ENCODE measurements at places on chromosomes 1 and 21.
A peak's percentile ranks its signal among the peaks of the same experiment; 100 is the strongest.

DNA sequence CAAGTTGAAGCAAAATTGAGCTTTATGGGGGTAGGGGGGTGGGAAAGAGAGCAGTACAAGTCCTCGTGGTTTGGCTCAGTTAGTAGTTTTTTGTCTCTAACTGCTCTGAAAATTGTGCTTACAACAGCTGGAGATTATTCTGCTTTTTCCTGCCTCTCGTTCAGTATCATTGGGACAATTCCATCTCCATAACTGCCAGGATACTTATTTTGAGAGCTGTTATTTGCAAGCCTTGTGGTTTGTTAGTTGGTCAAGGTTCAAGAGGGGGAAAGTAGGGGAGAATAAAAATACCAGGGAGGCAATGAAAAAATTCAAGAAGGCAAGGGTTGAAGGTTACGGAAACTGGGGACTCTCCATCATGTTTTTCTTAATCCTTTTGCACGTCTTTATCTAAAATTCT, 811.8 kb upstream of the ADGRL2 start:
- DNase-seq, result no peak

- DNase-seq, result peak; percentile 40
Measured at GRCh38 chr1:116987256-116987555, 14.4 kb upstream of the CD101 start.

GRCh38 chr1:28266920-28267322, 7.6 kb downstream of the SESN2 start:
- DNase-seq, result no peak

- DNase-seq, result no peak
Measured at GRCh38 chr1:234295068-234295467, 78.2 kb upstream of the COA6 start.

GRCh38 chr1:35316264-35316663, 47.8 kb downstream of the ZMYM4 start:
- no peak for DNase-seq

- DNase-seq, result no peak
Measured at GRCh38 chr1:52296345-52296744, 69.7 kb downstream of the CC2D1B start.

GRCh38 chr21:45125357-45125756, 51.0 kb downstream of the ADARB1 start:
- no peak for DNase-seq

DNA sequence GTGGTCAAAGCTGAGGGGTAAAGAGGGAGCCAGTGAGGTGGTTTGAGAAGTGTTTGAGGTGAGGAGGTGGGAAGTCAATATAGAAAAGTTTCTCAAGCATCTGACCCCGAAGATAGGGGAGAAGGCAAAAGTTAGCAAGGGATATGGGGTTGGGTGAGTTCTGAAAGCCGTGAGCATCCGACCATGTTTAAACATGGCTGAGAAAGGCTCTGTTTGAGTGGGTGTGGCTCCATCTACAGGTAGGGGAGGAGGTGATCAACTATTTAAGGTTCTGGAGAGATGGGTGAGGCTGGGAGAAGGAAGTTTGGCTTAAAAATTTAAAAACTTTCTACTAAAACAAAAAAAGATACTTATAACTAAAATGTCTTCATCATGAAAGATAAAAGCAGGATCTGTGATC, 273.8 kb downstream of the KCNJ6 start:
- DNase-seq, result no peak

DNA sequence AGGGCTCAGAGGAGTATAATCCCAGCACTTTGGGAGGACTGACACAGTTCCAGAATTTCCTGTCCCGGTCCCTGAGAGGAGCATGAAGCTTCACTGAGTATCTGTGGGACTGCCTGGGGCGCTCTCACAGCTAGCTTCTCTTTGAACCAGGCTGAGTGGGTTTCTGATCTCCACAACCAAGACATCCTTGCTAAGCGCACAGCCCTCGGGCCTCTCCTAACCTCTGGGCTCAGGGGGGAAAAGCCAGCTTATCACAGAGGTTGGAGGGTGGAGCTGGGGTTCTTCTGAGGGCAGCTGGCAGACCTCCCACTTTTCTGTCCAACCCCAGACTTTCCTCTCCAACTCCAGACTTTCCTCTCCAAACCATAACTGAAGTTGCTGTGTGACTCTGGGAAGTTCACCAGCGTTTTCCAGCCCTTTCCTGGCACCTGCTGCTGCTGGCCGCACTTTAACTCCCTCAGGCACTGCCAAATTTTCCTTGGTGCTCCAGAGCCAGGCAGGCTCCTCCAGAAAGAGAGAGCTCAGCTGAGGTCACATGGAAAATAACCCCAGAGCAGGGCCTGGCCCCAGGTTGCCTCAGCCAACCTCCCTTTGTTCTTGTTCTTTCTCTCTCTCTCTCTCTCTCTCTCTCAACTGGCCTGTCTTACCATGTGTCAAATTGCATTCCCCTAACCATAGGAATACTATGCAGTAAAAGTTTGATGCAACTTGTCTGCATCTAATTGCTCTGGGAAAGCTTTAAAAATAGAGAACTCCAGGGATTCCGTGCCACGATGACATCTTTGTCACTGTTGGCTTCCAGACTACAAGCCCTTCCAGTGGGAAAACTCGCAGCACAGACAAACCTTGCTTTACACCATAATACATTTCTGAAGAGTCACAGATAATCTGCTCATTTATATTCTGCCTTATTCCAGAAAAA, 49.5 kb downstream of the OLFML2B start:
- no peak for DNase-seq

GRCh38 chr1:32341971-32342370, 5.9 kb upstream of the MARCKSL1 start:
- no peak for DNase-seq

DNA sequence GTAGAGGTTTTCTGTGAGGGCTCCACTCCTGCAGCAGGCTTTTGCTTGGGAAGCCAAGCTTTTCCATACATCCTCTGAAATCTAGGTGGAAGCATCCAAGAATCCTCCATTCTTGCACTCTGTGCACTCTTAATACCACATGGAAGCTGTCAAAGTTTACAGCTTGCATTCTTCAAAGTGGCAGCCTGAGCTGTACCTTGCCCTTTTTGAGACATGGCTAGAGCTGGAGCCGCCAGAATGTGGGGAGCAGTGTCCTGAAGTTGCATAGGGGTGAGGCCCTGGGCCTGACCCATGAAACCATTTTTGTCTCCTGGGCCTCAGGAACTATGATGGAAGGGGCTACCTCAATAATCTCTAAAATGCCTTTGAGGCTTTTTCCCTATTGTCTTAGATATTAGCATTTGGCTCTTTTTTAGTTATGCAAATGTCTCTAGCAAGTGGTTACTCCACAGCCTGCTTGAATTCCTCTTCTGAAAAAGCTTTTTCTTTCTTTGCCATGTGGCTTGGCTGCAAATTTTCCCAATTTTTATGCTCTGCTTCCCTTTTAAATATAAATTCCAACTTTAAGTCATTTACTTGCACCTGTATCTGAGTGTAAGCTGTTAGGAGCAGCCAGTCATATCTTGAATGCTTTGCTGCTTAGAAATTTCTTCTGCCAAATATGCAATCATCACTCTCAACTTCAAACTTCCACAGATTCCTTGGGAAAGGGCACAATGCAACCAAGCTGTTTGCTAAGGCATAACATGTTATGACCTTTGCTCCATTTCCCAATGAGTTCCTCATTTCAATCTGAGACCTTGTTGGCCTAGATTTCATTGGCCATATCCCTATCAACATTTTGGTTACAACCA, 92.1 kb upstream of the ARTN start:
- no peak for DNase-seq

GRCh38 chr1:203907901-203908300, 46.5 kb downstream of the SNRPE start:
- DNase-seq, result no peak

DNA sequence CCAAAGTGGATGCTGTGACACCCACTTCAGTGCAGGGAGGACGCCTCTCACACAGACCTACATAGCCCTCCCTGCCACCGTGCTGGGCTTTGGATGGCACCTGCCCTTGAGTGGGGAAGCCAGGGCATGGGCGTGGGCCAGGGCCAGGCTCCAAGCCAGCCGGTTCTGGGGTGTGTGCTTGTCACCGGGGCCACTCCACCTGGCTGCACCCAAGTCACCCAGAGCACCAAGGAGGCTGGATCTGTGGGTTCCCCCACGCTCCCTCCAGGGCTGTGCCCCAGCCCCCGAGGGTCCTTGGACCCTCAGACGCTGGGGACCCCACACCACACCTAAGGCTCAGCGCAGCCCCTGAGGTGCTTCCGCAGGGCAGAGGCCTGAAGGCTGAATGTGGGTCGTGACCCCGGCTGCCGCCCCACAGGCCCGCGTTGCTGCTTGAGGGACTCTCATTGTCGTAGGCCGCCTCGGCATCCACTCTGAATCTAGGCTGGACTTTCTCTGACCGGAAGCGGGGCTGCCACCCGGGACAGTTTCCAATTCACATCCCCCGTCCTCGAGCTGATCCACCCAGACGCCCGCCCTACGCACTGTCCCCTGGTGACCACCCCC, 1.5 kb downstream of the MXRA8 start:
- no peak for DNase-seq

- DNase-seq, result no peak
Measured at GRCh38 chr21:31987696-31988095, 114.9 kb downstream of the HUNK start.

DNA sequence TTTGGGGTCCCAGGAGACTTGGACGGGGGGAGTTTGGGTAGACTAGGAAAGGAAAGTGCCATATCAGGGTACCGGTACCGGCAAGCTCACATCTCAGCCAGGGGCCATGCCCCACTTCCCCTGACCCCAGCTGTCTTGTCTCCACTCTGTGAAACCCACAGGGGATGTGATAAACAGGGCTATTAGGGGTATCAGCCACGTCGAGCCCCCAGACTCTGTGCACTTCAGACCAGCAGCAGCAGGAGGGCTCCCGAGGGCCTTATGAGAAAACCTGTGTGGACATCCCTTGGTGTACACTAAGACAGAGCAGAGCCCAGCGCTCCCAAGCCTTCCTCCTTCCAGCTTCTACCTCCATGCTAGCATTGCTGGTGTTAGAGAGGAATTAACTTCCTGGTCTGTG, 46.3 kb downstream of the TNNT2 start:
- DNase-seq, result no peak

DNA sequence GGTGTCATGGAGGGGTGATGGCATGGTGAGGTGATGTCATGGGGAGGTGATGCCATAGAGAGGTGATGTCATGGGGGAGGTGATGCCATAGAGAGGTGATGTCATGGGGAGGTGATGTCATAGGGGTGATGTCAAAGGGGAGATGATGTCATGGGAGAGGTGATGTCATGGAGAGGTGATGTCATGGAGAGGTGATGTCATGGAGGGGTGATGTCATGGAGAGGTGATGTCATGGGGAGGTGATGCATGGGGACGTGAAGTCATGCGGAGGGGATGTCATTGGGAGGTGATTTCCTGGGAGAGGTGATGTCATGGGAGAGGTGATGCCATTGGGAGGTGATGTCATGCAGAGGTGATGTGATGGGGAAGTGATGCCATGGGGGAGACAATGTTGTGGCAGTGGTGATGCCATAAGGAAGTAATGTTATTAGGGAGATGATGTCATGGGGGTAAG, 92.1 kb upstream of the C1orf174 start:
- no peak for DNase-seq

- no peak for DNase-seq
Measured at GRCh38 chr1:39272027-39272797, 67.7 kb downstream of the MACF1 start.

GRCh38 chr1:150765296-150765976, at the start of gene CTSS:
CTSS (minus strand) TSS chr1:150765778; CDS start chr1:150764763, 1,015 bp downstream.
- DNase-seq, result no peak

DNA sequence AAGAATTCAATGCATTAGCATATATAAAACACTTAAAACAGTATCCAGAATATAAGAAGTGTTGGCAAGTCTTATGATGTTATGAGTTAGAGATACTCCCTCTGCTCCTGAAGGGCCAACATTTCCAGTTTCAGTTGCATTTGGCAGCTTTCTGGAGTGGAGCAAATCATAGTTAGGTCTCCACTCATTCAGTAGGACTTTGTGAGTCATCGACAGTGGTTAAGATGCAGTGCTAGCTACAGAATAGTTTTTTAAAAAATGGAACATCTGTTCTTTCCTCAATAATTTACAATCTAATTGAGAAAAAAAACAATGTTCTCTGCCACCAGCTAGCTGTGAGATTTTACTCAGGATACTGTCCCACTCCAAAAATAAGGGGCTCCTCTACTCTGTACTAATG, 389.1 kb downstream of the HLX start:
- no peak for DNase-seq

DNA sequence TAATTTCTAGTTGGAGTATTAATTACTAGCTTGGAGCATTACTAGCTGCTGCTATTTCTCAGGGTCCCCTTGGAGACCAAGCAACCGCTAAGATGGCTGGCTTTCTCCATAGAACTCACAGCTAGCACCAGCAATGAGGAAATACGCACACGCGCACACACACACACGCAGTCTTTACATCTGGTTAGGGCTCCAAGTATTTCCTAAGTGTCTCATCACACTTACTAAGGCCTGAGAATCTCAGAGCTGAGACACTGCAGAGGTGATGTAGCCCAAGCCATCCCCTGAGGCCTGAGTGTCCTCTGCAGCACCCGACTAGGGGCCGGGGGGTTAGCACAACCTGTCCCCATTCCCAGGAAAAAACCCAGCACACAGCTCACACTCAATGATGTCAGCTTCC, 42.5 kb downstream of the ITPKB start:
- no peak for DNase-seq

DNA sequence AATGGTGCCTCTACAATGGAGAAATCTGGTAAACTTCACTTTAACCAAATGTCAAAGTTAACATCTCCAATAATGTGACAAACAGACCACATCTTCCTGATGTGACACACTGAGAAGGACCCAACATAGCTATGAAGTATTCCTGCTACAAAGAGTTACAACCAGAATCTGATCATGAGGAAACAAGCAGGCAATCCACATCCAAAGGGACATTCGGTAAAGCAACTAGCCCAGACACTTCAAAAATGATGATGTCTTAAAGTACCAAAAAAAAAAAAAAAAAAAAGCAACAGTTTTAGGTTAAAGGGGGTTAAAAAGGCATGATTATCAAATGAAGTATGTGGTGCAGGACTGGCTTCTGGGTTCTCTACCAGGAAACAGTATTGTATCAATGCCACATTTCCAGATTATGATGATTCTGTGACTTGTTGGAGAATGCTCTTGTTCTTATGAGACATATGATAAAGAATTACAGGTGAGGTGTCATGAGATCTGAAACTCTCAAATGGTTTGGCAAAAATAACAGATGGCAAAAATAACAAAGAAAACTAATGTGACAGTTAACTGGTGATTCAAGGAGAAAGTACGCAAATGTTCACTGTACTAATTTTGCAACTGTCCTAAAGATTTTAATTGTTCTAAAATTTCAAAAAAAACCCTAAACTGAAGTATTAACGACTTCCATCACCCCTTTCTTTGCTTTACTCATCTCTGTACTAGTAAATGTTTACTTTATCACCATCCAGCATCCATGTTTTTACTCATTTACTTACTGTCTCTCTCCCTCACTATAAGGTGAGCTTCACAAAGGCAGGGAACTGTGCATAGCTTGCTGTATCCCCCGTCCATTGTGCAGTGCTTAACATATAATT, 2.8 kb downstream of the CD58 start:
- no peak for DNase-seq

DNA sequence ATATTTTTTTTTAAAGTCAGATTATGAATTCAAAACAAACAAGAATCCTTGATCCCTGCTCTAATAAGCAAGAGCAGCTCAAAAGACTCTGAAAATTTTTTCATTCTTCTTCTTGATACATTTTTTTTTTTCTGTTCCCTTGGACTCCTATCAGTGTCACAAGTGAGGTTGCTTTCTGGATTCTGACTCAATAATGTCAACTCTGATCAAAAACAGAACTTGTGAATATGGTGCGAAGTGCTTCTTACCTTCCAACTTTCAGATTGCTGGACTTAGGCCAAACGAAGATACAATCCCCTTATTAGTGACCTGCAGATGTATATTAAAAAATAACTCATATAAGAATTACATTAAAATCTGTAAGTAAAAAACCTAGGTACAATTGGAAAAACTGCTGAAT, 136.1 kb downstream of the GPATCH2 start:
- DNase-seq, result no peak

All from T-helper 17 cell (primary cell).